Stimulated activated CD8-positive, alpha-beta memory T cell treated with anti-CD3 and anti-CD28 coated beads, Interleukin-7, amount 100 ng/mL, for 1 hour (primary cell): ENCODE measurements at places on chromosomes 4 and X.

DNA sequence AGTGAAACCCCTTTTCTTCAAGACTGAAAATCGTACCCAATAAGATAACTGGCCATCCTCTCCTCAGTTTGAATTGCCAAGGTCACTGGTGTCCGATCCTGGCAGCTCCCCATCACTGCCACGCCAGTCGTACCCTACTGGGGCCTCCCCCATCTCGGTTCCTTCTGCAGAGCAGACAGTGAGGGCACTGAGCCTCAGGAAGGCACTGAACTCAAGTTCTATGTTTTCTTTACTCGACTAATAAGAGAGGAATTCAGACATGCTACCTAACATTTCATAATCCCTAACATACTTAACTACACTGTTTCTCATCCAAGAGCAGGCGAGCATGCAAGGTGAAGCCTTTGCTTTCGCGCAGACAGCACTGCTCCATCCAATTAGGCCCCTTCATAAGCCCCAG is 23.4 kb downstream of the ZFYVE28 start:
- DNase-seq: no peak

DNA sequence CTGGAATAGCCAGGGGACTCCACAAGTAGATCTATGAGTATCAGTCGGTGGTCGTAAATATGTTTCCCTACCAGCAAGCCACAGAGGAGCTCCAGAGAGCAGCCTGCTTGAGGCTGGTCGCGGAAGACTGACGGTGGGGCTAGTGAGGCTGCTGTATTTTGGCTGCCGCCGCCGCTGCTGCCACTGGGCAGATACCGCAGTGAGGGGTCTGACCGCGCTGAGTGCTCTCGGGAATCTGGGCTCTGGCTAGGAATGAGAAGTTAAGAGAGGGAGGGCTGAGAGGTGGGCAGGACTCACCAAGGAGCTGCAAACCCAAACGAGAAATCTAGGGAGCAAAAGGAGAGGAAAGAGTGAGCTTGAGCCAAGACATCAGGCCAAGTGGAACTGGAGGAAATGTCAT is at the start of gene EXOC1L:
Gene EXOC1L (plus strand): TSS at position 157 of the 400 bp plus-strand sequence. CDS start 237 bp downstream, at position 394.
- DNase-seq: no peak

DNA sequence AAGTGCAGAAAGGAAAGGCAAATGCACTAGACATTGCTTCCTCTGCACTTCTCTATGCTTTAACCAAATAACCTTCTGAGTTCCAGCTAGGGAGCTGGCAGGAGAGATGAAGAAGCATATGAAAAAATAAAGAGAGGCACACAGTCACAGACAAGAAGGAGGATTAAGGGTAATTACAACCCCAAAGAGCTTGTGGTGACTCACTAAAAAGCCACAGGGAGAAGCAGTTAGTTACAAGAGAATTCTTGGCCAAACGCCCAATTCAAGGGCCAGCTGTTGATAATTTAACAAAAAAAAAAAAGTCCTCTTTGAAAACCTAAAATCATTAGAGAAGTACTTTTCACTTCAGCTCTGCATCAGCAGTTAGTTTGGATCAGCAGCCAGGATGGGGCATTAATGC is 478.0 kb downstream of the KCNIP4 start:
- no peak for DNase-seq

DNA sequence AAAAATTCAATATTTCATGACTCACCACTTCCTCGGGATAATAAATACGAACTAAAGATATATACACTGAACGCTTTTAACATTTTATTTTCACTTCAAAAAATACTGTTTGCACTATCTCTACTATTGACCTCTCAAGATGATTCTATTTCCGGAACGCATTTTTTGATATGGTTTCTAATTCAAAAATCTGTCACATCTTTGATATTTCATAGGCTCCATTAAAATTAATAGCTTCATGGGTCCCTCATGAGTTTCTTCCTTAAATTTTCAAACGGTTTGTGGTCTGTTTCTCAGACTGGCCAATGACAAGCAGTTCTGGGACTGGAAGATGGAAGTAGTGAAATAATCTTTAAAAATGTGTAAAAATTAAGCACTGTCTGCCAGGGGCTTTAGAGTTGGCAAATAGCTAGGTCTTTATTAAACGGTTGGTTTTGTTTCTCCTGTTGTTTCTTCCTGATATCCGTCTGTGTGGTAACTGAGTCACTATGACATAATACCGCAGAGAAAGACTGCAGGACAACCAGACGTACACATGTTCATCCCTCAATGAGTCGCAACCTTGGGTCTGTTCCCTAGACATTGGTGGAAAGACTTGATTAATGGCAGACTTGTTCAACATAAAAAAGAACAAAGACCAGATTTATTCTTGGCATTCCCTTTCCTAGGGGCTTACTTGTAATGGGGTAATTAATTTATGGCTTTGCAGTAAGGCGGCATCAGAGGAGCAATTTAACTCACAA is 133.8 kb downstream of the PALLD start:
- DNase-seq: no peak

DNA sequence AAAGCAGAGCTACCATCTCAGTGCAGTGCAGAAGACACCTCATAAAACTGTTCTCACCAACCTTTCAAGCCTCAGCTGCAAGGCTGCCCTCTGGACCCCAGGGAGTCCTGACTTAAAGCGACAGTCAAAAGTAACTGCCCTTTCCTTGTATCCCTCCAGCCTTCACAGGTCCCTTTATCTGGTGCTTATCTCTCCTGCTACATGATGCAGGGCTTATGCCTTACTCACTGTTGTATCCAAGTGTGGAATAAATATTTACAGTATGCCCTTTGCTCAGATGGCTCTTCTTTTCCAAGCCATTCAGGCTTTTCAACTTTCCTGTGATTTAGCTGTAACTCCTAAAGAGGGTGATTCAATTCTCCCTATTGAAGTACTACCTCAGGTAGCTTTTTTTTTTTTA is 92.6 kb downstream of the KDR start:
- DNase-seq: no peak

DNA sequence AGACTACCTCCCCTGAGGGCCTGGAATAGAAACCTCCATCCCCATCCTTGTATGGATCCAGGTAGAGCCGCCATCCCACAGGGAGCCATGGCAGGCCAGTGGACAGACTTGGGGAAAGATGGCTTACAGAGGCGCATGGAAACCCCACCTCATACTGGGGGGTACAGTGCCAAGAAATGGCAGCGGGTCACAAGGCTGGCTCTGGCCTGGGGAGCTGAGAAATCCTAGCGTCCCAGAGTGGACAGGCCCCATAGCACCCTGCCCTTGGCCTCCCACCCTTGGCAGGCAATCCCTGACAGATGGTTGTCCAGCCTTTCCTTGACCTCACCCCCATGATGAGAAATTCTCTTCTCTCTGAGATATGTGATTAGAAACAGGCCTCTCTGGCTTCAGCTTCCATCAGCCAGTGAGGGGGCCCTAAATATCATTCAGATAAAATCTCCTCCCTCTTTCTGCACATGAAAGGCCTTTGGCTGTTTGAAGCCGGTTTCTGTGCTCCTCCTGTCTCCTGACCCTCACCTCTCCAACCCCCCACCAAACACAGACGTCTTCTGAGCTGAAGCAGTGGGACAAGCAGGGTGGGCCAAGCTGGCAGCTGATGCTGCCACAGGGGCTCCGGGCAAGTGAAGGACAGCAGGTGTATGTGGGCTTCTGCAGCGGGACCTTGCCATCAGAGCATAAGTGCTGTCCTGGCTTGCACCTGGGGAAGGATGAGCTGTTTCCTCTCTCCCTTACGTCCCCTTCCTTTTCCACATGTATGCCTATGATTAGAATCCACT is 204.4 kb upstream of the MAMLD1 start:
- DNase-seq: no peak

DNA sequence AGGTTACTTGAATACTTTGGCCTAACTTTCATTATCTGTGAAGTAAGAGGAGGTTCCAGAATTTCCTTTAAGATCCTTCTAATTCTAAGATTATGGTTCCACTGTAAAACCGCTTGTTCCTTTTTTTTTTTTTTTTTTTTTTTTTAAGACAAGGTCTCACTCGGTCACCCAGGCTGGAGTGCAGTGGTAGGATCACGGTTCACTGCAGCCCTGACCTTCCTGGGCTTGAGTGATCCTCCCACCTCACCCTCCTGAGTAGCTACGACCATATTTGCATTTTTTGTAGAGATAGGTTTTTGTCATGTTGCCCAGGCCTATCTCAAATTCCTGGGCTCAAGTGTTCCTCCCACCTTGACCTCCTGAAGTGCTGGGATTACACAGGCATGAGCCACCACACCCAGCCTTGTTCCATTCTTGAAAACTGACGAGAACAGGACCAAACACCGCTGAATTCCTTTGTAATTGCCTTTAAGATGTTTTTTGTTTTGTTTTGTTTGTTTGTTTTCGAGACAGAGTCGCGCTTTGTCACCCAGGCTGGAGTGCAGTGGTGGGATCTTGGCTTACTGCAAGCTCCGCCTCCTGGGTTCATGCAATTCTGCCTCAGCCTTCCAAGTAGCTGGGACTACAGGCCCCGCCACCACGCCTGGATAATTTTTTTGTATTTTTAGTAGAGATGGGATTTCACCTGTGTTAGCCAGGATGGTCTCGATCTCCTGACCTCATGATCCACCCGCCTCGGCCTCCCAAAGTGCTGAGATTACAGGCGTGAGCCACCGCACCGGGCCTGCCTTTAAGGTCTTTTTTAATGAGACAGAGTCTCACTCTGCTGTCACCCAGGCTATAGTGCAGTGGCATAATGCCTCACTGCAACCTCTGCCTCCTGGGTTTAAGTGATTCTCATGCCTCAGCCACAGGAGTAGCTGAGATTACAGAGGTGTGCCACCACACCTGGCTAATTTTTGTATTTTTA is 6.8 kb downstream of the PDS5A start:
- DNase-seq: no peak

GRCh38 chr4:174702979-174703478 is 126.0 kb downstream of the GLRA3 start:
- DNase-seq: no peak

DNA sequence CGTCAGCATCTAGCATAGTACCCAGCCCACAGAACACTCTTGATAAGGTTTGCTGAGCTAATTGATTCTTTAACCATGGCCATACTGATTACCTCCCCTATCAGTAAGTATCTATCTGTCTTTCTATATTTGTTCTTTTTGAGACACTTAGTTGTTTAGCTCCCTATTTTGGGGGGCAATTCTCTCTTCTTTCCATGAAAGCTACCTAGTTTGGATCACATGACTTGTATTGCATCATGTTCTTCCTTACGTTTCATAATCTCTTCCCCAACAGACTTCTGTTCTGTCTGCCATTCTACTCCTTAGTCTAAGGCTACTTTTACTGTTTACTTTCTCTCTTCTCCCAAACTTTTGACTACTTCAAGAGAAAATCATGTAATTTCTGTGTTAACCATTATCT is 39.0 kb downstream of the TBC1D19 start:
- DNase-seq: no peak

DNA sequence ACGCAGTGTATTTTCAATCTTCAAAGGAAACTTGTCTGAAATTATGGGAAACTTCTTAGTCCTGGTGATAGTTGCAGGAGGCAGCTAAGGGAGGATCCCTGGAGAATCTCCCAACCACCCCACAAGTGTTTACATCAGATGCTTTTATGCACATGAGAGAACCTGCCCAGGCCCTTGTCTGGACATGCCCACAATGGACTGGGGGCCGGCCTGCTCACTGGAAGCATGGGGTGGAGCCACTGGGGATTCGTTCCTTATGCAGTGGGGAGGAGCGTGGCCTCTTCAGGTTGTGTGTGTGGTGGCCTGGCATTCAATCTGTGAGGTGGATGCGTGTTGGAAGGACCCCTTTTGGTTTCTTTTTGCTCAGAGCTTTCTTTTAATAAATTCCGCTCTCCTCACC is 398.7 kb upstream of the PPP1R2C start:
- no peak for DNase-seq

- no peak for DNase-seq
Observed at GRCh38 chr4:4460759-4461158, 73.9 kb downstream of the NSG1 start.

DNA sequence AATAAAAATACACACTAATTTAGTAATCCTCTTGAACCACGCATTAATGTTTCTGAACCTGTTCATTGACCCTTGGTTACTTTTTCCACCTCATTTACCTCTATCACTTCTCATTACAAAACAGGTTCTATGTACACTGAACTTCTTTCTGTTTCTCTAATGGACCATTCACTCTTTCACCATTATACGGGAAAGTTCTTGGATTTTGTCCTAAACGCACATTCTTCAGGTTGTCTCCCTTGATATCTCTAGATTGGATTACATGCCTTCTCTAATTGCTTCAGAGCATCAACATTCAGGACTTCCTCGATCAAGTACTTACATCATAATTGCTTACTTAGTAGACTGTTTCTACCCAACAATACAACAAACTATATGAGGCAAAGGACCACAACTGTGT is 359.4 kb upstream of the FSTL5 start:
- no peak for DNase-seq

GRCh38 chr4:139779691-139780090 is 114.1 kb downstream of the MGST2 start:
- no peak for DNase-seq

GRCh38 chr4:61828960-61829359 is 628.8 kb downstream of the ADGRL3 start:
- DNase-seq: no peak

DNA sequence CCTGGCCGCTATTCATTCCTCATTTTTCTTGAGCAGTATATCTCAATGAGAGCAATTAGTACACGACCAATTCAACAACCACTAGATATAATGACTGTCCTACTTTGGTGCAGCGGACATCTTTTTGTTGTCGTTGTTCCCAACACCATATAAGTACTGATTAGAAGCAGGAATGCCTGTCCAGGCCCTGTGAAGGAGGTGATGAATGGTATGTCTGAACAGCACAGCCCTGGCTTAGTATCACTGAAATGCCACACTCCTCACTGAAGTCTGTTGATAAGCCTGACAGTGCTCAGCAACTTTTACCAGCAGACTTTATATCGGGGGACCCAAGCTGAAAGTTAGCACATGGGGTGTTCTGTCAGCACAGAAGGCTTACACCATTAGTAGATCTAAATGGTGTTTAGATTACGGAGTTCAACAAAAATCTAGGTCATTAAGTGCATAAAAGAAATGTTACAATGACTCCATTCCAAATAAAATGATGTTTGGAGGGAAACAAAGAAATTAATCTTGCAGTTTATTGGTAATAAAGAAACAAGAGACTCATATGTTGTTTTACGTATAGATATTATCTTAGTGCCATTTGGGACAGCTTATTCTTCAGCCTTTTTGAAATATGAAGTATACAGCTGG is 228.3 kb upstream of the TTC29 start:
- no peak for DNase-seq

DNA sequence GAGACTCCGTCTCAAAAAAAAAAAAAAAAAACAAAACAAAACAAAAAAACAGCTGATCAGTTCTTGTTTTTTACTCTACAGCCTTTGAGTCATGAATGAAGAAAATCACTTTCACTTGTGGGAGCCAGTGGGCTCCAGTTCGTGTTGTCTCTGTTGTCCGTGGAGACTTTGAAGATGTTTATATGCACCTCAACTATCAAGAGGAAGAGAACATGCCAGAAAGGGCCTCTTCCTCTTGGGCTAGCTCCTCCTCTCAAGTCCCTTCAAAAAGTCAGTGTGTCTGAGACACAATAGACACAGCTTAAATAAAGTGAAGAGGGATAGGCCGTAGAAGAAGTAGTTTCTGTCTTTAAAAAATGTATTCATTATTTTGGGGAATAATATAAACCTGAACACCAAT is 182.7 kb downstream of the KDR start:
- DNase-seq: no peak

GRCh38 chrX:47958761-47959342 is 44.9 kb downstream of the ZNF182 start:
- no peak for DNase-seq
